Right renal pelvis (tissue), 4 donors: ENCODE measurements at places on chromosomes 7 and 10.

DNA sequence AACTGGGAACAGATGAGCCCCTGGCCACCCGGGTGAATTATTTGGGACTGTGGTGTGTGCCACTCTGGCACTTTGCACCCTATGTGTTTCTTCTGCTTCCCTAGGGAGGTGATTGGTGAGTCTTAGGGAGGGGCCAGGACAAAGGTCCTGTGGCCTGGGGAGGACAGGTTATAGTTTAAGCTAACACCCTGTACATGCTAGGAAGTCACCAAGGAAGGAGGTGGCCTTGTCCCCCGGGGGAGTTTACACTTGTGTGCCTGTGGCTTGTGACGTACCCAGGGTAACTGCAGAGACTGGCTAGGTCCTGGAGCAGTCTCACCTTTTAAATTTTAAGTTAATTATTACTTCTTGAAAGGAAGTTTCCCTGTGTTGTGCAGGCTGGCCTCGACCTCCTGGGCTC is 196.2 kb downstream of the BAMBI start:
- DNase-seq: no peak

DNA sequence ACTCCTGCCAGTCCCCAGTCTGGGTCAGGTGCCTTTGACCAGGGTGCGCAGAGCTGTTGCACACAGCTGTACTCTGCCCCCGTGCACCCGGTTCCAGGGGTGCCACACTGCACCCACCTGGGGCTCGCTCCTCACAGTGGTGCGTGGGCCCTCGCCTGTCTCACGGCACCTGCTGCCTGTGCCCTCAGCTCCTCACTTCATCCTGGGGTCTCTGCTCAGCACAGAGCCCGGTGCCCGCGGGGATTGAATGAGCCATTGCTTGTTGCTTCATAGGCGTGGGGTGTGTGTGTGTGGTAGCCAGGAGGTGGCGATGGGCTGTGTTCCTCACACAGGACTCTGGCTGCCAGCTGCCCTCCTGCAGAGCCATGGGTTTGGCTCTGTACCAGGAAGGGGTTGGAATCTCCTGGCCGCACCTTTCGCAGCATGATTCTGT is 18.5 kb downstream of the EIF3B start:
- DNase-seq: no peak

DNA sequence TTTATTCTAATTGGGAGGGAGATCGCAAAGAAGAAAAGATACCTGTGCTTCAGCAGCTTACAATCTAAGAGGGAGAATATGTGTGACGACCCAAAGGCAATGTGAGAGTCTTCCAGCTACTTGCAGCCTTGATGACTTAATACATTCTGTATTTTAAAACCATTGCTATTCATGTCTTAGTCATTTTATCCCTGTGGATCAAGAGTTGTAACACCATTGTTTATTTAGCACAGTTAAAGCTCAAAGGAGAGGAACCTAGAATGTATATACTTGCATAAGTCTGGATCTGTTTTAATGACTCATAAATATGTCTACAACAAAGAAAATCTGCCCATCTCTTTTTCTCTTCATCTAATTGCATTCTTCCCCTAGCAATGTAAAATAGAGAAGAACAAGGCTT is 117.9 kb upstream of the DLX6 start:
- no peak for DNase-seq

DNA sequence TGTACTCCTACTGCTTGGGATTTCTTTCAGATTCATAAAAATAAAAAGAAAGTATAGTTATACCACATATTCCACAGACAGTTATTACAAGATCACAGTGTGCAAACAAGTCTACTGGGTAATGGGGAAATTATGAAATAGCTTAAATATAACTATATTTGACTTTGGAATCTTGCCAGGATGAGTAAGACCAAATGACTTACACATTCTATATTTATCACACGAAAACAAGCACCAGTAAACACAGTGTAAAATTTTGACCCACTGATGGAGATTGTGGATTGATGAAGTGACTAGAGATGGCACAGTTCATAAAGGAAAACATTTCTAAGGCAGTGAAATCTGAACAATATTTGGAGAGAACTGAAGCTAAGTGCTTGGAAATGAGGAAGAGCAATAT is 339.7 kb downstream of the THSD7A start:
- DNase-seq: no peak

DNA sequence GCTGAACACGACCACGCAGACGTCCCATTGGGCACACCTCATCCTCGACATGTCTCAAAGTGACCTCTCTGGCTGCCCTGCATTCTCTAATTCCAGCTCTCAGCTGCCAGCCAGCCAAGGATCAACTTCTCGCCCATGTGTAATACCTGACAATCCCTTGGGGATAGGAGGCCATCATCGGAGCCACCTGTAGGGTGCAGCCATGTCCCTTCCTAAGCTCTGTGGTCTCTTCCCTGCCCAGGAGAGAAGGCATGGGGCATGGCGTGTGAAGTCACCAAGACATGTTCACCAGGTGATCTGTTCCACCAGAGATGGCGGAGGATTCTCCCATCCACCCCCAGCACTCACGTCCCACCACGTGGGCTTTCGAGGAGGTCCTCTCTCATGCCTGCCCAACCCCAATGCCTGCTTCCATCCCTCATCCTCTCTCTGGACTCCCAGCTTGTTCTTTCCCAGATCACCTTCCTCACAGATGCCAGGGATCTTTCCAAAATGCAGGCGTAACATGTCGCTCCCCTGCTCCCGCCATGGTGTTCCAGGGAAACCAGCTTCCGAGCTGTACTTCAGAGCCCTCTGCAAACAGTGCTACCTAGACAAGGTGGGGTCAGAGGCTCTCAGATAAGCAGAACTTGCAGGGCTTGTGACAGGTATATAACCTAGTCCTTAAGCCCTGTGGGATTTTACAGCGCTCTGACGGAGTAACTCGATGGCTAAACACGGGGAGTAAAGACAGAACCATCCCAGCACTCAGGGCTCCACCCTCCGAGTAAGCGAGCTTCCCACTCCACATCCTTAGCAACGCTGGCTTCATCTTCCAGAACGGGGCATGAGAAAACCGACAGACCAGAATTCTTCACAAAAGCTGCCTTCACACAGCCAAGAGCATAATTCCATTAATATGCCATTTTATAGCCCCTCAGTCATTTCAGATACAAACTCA is 41.1 kb downstream of the BRI3 start:
- no peak for DNase-seq

DNA sequence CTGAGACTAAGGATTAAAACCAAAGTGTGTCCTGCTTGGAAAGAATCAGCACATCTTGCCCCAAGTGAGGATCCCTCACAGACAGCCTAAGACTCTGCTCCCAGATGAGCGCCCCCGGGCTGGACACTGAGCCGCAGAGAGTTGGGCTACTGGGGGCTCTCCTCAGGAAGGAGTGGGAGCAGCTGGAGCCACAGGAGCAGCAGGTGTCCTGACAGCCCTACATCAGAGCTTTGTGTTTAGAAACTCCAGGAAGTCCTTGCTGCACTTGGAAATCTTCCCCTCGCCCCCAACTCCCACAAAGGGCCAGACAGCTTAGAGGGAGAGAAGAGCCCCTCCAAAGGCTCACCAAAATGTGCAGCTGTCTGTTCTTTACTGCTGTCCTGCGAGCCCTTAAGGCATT is 172.2 kb downstream of the HERPUD2 start:
- DNase-seq: no peak

- no peak for DNase-seq
Measured at GRCh38 chr10:118278649-118279048, 63.5 kb downstream of the FAM204A start.

GRCh38 chr7:69204943-69205342 is 393.3 kb upstream of the AUTS2 start:
- DNase-seq: no peak
